MCF 10A (cell line): ENCODE measurements at places on chromosomes 5 and 9.

DNA sequence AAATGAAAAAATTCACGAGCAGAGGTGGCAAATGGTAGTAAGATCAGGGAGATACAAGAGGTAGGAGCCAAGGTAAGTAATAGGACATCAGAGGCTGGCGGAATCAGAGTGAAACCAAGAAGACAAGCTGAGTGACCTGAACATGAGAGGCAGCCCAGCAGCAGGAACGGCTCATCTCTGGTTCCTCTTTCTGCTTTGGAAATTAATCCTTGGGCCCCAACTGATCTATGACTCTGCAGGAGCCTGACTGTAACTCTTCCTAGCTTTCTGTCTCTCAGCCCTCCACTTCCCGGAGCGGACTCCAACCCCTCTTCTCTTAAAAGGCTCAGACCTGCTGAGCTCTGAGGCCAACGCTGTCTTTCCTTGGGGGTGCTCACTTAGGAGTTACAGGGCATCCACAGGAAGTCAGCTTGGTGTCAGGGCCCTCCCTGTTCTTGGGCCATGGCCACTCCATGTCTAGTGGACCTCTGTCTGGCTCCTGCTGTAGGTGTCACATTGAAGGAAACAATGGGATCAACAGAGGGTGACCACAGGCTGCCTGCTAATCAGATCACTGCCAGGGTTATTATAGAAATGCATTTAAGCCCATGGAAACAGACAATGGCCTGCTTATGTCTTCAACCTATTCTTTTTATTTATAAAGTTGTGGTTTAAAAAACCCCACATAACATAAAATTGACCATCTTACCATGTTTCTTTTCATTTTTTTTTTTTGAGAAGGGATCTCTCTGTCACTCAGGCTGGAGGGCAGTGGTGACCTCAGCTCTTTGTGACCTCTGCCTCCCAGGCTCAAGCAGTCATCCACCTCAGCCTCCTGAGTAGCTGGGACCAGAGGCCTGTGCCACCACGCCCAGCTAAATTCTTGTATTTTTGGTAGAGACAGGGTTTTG, 22.5 kb upstream of the SHB start:
- no peak for DNase-seq

DNA sequence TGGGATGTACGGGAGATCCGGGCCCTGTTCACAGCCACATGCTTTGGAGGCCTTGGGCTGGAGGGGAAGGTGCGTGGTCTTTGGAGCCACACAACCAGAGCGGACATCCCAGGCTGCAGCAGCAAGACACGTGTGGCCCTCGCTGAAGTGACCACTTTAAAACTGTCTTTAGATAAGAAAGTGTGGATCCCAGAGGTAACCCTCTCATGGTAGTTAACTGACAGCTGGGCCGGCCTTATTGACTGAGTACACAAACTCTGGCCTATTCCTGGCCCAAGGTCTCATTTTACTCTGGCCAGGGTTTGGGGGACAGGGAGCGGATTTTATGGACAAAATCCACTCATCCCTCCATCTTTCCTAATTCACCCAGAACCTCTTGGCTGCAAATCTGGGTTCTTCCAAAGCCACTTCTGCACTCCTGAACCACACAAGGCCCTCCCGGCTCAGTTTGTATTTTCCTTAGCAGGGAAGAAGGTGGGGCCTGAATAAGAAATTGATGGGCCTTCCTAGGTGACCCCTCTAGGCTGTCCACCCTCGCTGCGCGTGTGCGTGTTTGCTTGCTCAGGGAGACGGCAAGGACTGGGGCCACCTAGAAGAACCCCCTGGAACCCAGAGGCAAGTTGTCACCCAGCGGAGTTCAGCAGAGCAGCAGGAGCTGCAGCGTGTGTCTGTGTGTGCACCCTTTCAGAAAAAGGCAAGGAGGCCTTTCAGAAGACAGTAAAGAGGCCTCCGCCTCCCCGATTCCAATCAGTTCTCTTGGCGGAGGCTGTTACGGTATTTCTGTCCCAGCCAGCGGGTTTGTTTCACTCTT, 73.3 kb upstream of the ORM1 start:
- DNase-seq: no peak

DNA sequence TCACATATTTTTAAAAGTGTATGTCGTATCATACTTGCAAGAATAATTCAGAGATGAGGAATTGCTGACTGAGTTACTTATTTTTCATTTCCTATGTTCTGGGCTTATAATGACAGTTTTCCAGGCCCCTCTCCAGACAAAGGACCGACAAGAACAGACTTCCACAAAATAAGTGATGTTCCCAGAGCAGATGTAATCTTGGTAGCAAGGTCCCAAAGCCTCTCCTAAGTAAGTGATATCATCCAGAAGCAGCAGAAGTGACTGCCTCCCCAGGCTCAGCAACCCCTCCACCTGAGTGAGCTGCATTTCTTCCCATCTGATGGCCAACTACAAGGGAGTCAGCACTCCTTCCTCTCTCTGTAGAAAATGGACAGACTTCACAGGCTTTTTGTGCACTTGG, 57.1 kb downstream of the SEMA6A start:
- DNase-seq: no peak

DNA sequence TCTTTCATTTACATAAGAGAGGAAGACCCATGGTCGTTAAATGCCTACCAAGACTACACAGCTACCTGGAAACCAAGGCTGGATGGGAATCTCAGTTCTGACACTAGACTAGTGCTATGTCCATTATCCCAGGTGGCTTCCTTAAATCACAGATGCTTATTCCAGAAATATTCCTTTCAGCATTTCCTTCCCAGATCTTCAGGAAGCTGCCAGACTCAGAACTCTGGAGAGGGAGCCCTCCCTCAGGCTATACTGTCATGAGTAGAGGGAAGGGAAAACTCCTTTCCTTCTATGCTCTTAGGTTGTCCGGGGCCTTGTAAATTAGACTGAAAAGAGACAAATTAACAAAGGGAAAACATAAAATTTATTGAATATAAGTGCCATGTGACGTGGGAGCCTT, 20.8 kb downstream of the FREM1 start:
- DNase-seq: no peak

- DNase-seq: no peak
These were observed 14.4 kb downstream of the FAM200C start for GRCh38 chr5:160385496-160385895.

DNA sequence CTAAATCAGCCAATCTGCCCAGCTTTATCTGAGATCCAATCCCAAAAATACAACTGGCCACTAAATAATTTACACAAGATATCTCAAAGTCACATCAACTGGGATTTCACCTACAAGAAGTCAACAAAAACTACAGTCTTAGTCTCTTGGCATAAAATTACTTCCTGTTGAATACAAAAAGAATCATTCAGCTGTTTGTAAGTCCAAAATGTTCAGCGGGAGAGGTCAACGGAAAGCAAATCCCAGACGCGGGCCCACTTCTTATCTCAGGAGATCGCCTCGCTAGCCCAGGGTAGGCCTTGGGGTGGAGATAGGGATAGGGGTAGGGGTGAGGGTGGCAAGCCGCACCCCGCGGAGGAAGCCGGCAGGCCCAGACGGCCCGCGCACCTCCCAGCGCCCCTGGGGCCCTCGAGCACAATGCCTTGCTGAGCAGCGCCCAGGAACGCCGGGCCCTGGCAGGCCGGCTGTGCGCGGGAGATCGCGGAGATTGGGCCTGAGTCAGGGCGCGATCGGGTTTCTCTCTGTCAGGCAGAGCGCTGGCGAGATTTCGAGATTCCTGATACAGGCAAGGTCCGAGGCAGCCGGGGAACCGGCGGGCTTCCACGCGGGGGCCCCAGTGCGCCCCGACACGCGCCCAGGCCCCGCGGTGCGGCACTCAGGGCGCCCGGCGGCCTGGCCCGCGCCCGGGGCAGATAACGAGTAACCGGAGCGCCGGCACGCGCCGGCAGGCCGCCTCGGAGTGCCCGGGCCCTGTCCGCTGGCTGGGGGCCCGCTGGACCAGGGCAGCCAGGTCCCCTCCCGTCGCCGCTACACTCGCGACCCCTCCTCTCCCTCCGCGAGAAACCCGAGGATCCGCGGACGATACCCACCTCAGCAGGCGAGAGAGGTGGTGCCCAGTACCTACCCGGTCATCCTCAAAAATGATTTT, 601 bp downstream of the HINT1 start:
- peak; percentile 81 for DNase-seq

GRCh38 chr5:61301341-61302199, 30.5 kb upstream of the ZSWIM6 start:
- DNase-seq: peak; percentile 98

DNA sequence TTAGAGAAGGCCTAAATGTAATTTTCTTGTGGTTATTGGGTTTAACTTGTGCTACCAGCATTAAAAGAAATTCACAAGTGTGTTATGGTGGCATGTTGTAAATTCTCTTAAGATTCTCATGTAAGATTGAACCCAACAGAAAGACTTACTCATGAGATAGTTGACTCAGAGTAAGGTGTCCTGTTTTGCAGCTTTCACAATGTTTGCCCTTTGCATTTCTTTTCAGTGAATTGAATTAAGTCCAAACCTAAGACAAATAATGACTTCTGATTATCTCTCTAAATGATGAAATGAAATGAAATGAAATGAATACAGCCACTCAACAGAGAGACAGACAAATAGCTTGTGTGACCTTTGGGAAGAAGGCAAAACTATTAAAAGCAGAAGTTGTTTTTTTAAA, 1696.9 kb upstream of the WWC1 start:
- peak; percentile 32 for DNase-seq

DNA sequence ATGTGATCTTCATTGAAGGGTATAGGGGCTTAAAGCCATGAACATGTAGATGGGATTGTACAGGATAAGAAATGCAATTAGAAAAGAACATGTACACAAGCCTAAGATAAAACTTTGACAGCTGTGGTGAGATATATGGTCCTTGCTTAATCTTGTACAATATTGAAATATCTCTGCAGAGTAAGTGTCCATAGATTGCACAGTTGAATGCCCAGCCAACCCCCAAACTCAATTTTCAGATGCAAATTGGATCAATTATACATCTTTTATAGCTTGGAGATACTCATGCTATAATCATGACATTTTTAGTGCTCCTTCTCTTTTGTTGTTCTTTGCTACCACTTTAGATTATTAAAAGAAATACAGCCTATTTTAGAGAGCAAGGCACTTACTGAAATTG, 59.5 kb upstream of the CHSY3 start:
- no peak for DNase-seq

- no peak for DNase-seq
These were observed 11.5 kb upstream of the FBXO38 start for GRCh38 chr5:148372166-148372725.

- DNase-seq: no peak
These were observed 130.3 kb upstream of the MTAP start for GRCh38 chr9:21672140-21672539.

GRCh38 chr9:77176686-77177142, 620 bp upstream of the VPS13A start:
- no peak for DNase-seq

- DNase-seq: no peak
These were observed 31.1 kb downstream of the PTPA start for GRCh38 chr9:129142138-129142935.

DNA sequence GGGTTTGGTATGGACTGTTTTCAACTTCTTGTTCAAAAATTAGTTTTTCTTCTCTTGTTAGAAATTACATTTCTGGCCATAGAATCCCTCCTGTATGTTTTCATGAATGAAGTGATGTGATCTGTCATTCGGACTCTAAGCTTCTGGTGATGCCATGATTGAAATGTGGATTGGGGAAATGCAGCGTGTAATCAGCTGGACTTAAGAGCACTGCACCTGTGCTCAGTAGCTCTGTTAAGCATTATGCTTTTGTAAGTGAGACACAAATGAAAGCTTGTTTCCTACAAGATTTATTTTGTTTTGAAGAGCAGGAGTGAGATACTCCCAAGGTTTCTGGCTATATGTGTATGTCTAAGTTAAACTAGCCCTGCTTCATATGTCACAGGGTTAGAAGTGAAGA, 24.0 kb upstream of the FAM120AOS start:
- no peak for DNase-seq

DNA sequence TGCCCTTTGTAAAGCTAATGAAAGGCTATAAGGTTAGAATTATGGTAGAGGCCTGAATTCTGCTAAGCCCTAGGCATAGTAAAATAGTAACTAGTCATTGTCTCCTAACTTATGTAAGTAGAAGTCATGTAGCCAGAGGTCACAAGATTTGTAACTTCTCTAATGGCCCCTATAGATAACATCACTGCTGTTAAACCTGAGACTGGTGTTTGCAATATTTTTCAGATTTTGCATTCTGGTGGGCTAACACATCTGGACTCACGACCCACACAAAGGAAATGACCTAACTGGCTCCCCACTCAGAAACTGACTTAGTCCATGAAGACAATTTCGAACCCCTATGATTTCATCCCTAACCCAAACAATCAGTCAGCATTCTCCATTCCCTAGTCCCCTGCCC, 37.2 kb upstream of the TTC39B start:
- DNase-seq: no peak

GRCh38 chr5:172683645-172684471, 42.8 kb downstream of the NEURL1B start:
- no peak for DNase-seq

DNA sequence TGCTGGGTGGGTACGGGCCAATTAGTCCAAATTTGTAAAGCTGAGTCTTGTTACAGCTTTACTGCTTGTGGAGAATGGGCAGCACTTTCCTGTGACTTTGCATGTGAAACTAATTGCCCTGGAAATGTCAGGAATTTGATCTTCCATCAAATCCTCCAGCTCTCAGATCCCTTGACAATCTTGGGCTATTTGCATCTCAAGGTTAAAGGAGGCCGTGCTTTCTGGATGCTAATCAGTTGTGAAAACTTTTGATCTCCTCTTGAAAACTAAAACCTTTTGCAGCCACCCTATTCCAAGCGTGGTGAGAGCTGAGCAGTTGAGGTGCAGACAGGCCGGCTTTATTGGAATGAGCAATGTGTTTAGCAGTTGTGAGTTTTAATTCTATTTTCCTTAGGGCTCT, 68.0 kb upstream of the CLINT1 start:
- DNase-seq: no peak

DNA sequence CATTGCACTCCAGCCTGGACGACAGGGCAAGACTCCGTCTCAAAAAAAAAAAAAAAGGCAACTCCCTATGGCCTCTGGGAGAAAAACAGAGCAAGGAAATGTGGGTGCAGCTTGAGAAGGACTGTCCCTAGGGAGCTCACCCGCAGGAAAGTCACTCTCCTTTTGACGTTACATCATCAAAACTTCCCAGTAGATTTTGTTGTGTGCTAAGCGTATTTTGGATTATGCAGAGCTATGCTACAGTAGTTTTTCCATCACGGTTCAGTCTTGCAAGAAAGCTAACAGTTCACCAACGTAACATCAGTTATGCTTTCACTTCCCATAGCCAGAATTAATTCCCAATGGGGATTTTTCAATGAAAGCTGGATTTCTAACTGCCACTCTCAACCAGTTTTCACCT, 138.8 kb downstream of the HSD17B3 start:
- no peak for DNase-seq
